ENCODE measurements at places on chromosomes 3 and 15. TPM values are rescaled to one million over a fixed set of nuclear protein-coding genes. Genes with fewer than 3 reads are reported as not detected.

- peak; percentile 30 for DNase-seq
Measured at GRCh38 chr3:195080571-195081151, 190.3 kb downstream of the XXYLT1 start.

DNA sequence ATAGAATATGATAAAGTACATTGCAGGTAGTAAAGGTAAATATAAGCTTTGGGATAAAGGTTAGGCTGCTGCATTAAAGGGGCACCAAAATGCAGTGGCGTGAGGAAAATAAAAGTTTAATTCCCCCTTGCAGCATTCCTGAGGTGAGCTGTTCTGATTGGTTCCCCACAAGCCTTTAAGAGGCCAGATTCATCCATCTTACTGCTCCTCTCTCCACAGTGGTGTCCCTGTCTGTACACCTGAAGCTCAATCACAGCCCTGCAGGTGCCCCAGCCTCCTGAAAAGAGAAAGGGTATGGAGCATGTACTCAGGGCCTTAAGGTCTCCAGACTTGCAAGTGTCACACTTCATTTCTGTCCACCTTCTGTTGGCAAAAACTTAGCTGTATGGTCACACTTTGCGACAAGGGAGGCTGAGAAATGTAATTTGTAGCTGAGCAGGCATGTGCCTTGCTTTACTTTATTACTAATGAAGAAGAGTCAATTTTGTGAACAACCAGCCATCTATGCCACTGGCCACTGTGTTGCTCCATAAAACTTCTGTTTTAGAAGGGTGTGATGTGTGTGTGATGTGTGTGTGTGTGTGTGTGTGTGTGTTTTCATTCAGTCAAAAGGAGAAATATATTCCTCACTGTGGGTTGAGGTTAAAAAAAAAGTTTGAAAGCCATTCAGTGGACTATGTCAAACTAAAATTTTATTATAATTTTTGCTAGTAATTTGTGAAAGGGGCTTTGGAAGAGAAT, 12.8 kb downstream of the LACTB start:
- DNase-seq: peak; percentile 37

GRCh38 chr3:191268737-191269136, 60.5 kb upstream of the CCDC50 start:
- no peak for DNase-seq

DNA sequence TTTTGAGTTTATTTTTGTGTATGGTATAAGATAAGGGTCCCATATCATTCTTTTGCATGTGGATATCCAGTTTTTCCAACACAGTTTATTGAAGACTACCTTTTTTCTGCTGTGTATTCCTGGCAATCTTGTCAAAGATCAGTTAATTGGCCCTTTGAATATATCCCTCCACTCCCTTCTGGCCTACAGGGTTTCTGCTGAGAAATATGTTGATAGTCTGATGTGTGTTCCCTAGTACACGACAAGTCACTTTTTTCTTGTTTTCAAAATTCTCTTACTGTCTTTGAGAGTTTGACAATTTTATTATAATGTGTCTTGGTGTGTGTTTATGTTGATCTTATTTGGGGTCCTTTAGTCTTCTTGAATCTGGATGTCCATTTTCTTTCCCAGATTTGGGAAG, 129.2 kb downstream of the ISL2 start:
- DNase-seq: no peak

DNA sequence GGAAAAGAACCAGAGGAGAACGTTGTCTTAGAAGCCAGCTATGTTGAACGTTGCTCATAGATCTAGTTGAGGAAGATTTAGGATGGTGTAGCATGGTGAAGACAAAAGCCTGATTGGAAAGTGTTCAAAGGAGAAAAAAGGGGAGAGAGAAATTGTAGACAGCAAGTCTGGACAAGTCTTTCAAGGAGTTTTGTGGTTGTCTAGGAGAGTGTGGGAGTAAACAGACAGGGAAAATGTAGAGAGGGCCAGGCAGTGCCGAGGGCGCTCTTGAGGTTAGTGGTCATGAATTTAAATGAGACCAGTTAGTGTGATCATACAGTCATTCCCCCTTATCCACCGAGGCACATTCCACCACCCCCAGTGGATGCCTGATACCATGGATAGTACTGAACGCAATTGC, 167.5 kb upstream of the IL12A start:
- DNase-seq: no peak

- DNase-seq: no peak
Measured at GRCh38 chr15:51613951-51614350, 8.6 kb downstream of the DMXL2 start.

- peak; percentile 89 for DNase-seq
Measured at GRCh38 chr3:43998836-43999727, 242.6 kb upstream of the TOPAZ1 start.

- no peak for DNase-seq
Measured at GRCh38 chr3:48832684-48833083, 15.0 kb downstream of the PRKAR2A start.

GRCh38 chr15:90322538-90322937, 29.5 kb upstream of the ZNF774 start:
- DNase-seq: no peak

GRCh38 chr15:67021455-67021854, 43.9 kb upstream of the SMAD3 start:
- DNase-seq: peak; percentile 55

DNA sequence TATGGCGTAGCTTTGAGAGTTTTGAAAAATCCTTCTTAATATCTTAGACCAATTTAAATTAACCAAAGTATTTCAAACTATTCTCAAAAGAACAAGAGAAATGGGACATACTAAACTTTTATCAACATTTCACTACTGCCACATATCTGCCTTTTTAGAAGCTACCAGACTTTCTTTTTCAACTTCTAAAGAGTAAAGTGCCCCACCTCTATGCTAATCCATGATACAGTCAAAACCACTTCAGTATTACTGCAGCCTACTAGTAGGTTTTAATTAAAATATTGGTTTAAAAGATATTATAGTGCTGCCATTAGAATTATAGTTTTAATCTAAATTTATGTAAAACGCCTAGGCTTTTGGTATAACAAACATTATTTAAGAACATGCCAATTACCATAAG, 15.1 kb downstream of the HERC1 start:
- DNase-seq: no peak

- no peak for DNase-seq
Measured at GRCh38 chr3:1462856-1463450, 370.1 kb downstream of the CNTN6 start.

GRCh38 chr3:42020684-42021307, 58.9 kb upstream of the ULK4 start:
- DNase-seq: no peak

- DNase-seq: no peak
Measured at GRCh38 chr3:107068980-107069379, 308.3 kb upstream of the CCDC54 start.

DNA sequence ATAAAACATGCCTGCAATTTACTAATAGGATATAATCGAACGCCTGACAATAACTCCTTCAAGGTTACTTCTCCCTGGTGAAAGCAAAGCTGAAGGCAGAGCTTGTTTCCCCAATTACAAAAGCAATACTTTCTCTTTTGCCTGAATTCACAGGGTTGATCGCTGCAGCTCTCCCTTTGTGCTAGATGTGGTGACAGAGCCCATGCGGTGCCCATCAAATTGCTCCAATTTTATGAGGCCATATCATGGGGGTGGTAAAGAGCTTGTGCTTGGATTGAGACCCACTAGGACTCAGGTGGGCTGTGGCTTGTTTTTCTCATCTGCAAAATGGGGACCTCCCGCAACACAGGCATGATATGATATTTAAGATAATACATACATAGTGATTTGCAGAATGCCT, 143.4 kb downstream of the GREM1 start:
- no peak for DNase-seq

GRCh38 chr3:87796843-87797185, 262.0 kb downstream of the CGGBP1 start:
- DNase-seq: no peak

DNA sequence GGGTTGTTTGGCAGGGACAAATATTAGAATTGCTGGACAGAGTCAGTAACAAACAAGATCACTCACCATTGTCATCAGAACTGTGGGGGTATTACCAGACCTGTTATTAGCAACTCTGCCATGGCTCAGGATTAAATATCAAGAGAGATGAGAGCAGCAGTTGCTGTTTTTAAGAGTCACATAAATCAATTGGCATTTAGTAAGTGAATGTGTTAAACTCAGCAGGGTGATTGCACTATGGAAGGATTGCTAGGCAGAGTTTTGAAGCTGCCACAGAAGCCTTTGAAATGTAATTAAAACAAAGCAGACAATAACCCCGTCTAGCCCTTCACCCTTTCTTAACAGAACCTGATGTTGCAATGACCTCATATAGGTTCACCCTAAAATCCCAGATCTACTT, 238.8 kb downstream of the GAP43 start:
- no peak for DNase-seq

GRCh38 chr15:73964736-73965093, 27.4 kb downstream of the STOML1 start:
- DNase-seq: peak; percentile 95

The FAM81A gene
- 4.1 TPM for total RNA-seq

The PLS1 gene
- total RNA-seq: 42.2 TPM

The C3orf22 gene
- total RNA-seq: not detected

The SYNM gene
- total RNA-seq: 3.5 TPM

The KCNAB1 gene
- 0.69 TPM for total RNA-seq

The FRG2C gene
- total RNA-seq: 0.10 TPM

The CD86 gene
- 0.97 TPM for total RNA-seq

The CCDC54 gene
- total RNA-seq: not detected

Measured in GM23338 (cell line).